Right ventricle myocardium inferior (tissue), 1 donor: ENCODE measurements at places on chromosomes 1 and 21.

DNA sequence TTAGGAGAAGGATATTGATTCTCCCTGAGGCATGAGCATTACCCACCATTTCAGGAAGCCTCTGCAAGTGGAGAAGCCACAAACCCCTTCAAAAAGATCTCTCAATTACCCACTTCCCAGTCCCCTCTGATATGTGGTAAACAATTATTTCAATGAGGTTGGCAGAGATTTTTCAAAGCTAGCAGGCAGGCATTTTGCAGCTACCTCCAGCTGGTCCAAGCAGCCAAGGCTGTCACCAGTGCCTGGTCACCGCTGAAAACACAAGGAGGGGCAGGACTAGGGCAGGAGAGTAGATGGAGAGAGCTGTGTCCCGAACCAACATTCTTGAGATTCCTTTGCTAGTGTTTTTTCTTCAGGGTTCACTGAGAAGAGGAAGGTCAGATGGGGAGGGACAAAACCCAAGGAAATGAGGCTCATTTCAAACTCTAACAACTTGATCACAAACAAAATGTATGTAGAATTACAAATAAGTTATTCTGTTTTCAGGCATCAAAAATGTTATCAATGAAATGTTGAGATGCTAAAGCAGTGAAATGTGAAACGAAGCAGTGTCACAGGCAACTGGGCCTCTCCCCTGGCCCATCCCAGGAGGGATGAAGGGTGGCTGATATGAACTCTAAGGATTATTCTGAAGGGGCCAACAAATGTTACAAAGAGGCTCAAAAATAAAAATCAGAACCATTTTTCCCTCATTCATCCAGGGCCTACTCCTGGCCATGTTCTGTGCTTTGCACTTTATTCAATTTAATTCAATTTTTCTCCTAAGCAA is 22.3 kb downstream of the APP start:
- DNase-seq, result peak; percentile 63

DNA sequence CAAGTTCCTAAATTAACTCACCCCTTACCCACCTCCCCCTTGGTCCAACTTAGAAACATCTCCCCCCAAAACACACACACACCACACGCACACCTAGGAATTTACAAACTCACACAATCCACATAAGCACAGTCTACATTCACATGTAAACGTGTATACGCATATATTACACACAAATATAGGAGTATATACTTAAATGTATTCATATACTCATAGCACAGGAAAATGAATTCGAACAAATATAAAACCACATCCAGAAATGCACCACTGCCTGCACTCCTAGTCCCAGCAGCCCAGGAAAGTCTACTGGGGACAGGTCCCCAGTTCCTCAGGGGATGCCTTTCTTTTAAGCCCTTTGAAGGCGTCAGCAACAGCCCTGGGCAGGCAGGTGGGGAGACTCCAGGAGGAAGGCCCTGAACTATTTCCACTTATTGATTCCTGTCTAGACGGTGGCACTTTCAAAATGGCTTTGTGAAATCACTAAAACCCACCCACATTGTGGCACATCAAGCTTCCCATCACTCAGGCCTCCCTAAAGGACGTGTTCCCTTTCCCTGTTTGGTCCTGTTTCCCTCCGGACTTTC is 3.1 kb upstream of the DMBX1 start:
- DNase-seq, result peak; percentile 11

DNA sequence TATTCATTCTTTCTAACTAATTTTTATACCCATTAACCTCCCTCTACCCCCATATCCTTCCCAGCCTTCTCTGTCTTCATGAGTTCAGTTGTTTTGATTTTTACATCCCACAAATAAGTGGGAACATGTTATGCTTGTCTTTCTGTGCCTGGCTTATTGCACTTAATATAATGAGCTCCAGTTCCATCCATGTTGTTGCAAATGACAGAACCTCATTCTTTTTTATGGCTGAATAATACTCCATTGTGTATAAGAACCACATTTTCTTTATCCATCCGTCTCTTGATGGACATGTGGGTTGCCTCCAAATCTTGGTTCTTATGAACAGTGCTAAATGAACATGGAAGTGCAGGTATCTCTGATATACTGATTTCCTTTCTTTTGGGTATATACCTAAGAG is 21.5 kb downstream of the AGPAT3 start:
- DNase-seq, result no peak

DNA sequence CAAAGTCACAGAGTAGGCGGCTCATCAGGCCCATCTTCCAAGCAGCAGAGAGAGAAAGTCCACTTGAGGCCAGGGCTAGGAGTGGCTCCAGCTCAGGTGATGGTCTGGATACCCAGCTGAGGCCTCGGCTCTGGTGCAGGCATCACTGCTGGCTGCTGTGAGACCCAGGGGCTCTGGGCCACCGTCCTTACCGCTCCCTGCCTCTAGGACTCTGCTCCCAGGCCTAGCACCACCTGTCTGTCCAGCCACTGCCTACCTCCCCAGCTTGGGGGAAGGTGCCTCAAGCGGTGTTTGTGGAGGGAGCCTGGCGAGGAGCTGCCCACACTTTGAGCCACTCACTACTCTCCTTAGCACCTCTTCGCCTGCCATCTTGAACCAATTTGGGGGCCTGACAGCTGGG is 57.9 kb downstream of the DMRTB1 start:
- peak; percentile 22 for DNase-seq

- no peak for DNase-seq
These were observed 155.7 kb downstream of the ADSS2 start for GRCh38 chr1:244296003-244296402.

- DNase-seq, result no peak
These were observed 1.4 kb downstream of the NCAM2 start for GRCh38 chr21:20999659-21000058.

DNA sequence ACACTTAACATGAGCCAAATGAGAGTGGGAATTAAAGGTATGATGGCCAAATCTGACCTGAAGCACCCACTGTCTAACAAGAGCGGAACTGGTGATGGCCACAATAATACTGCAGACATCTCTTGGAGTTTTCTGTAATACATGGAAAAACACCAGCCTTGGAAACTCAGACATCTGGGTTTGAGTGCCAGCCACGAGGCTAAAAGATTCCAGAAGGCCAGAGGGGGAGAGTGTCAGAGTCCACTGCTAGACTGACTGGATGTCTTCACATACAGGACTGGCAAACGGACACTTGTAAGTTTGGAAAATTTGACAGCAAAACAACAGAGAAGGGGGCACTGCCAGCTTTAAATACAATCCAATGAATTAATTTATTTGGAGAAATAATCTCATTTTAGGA is 175.1 kb downstream of the ADSS2 start:
- DNase-seq, result no peak

- DNase-seq, result no peak
These were observed 13.7 kb downstream of the GGPS1 start for GRCh38 chr1:235342039-235342438.

- no peak for DNase-seq
These were observed 307.0 kb upstream of the USP25 start for GRCh38 chr21:15422783-15423182.

- DNase-seq, result no peak
These were observed 1659.8 kb downstream of the BRINP3 start for GRCh38 chr1:188817814-188818213.

DNA sequence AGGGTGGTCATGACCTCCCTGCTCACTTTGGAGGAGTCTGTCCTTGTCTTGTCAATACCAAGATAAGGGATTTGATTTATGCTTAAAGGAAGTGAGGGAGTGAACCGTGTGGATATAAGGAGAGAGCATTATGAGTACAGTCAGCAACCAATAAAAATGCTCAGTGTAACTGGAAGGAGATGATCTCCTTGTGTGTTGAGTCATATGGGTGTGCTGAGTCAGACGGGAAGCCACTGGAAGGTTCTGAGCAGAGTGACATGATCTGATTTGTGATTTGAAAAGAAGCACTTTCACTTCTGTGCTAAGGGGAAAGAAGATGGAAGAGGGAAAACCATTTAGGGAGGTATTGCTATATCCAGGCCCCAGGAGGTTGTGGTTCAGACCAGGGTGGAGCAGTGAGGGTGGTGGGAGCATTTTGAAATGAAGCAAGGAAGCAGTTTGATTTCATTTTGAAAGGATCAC is 2.5 kb upstream of the BCL10 start:
- DNase-seq, result no peak

DNA sequence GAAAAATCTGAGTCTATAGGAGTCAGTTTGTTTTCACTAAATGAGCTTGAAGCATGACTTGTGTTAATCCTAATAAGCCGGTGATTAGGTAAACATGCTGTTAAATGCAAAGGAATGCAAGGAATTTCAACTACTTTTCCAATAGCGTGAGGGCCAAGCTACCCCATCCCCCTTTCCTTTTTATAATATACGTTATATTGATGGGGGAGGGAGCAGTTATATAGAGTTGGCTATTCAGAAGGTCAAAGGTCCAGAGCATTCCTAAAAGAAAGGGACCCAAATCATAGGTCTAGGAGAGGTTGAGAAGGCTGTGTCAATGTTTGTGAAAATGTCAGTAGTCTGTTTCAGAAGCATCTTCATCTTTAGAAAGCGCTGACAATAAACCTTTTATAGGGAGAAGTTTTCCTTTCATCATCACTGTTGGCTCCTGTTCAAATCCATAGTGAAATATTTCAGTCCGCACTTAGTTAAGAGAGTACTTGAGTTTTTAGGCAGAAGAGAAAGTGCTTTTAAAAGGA is 3.8 kb downstream of the CCN1 start:
- DNase-seq, result no peak

- DNase-seq, result no peak
These were observed 13.3 kb upstream of the LRRC8D start for GRCh38 chr1:89807503-89807902.

- DNase-seq, result no peak
These were observed 24.0 kb downstream of the RGS7 start for GRCh38 chr1:241332987-241333386.

- no peak for DNase-seq
These were observed 126.4 kb downstream of the CLIC6 start for GRCh38 chr21:34795175-34795547.

GRCh38 chr1:167529829-167530474 is 11.6 kb upstream of the CD247 start:
- DNase-seq, result no peak

DNA sequence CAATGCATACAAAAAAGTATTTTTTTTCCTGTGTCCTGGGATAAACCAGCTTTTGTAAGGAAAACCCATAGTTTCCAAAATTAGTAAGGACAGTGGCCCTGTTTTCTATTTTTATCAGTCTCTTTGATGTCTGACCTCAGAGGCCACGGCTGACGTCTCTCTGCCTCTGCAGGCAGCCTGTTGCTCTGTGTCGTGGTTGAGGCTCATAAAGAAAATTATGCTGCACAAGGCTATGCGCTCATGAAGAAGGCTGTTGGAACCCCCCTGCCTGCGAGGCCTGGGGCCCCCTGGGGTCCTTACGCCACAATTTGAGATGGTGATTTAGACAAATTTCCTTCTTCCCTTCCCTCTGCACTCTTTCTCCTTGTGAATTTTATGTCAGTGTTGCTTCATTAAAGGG is 48.9 kb downstream of the AGPAT3 start:
- DNase-seq, result no peak

GRCh38 chr21:44444286-44444931 is 10.9 kb upstream of the LRRC3 start:
- peak; percentile 42 for DNase-seq

GRCh38 chr1:180117764-180118116 is 36.9 kb upstream of the QSOX1 start:
- no peak for DNase-seq

GRCh38 chr21:38821959-38822682 is 16.4 kb downstream of the ETS2 start:
- no peak for DNase-seq

- DNase-seq, result no peak
These were observed 76.9 kb upstream of the LYST start for GRCh38 chr1:235943581-235944114.

GRCh38 chr21:46551636-46552241 is 53.1 kb downstream of the S100B start:
- DNase-seq, result peak; percentile 81

GRCh38 chr21:34157521-34157920 is 84.1 kb downstream of the MRPS6 start:
- DNase-seq, result no peak
